ENCODE measurements at places on chromosomes 13 and 19.
A peak's percentile ranks its signal among the peaks of the same experiment; 100 is the strongest.

- DNase-seq = no peak
Measured at GRCh38 chr13:32938314-32938713, 77.9 kb upstream of the KL start.

- DNase-seq = no peak
Measured at GRCh38 chr13:53150568-53150967, 122.0 kb downstream of the OLFM4 start.

DNA sequence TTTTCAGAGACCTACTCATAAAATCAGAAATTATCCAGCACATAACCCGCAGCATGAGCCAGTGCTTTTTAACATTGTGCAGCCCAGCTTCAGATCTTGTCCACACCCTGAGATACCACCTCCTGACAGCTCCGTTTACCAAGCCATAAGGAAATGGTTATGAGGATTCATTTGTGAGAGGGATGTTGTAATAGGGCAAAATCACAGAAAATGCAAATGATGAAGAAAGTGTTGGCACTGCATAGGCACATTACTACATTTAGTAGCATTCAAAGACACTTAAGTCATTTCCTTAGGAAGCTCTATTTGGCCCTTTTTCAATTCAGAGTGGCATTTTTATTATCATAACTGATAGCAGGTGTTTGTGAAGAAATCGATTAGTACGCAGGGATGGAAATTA is 277.5 kb downstream of the DNAJC15 start:
- no peak for DNase-seq

- no peak for DNase-seq
Measured at GRCh38 chr13:51525567-51526167, 58.6 kb upstream of the WDFY2 start.

DNA sequence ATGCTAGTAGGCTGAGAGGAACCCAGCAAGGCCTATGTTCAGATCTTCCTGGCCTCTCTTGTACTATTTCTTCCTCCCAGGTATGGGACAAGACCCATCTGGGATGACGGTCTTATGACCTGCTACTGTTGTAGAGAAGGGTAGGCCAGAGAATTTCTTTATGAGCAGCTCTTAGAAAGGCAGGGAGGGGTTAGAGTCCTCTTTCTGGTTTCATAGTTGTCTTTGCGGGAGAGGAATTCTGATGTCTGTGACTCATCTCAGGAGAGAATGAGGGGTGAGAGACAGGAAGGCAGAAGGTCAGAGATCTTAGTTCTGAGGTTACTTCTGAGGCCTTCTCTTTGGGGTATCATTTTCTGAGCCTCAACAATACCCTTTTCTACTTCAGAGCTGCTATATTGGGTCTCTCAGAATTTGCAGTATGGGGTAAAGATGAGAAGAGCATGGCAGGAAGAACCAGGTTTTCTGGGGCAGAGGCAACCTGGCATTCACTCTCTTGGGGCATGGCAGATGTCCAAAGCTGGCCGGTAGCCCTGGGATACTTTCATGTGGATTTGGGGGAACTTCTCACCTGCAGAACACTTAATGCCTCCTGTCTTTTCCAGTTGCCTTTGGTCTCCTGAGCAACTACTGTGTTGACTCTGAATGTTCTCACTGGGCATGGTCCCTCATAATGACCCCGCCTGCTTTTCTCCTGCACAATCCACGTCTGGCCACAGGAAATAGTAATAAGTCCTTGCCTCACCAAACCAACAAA is 154.4 kb downstream of the GGACT start:
- DNase-seq = no peak

GRCh38 chr19:10642473-10643171 is 11.5 kb upstream of the ILF3 start:
- no peak for DNase-seq

DNA sequence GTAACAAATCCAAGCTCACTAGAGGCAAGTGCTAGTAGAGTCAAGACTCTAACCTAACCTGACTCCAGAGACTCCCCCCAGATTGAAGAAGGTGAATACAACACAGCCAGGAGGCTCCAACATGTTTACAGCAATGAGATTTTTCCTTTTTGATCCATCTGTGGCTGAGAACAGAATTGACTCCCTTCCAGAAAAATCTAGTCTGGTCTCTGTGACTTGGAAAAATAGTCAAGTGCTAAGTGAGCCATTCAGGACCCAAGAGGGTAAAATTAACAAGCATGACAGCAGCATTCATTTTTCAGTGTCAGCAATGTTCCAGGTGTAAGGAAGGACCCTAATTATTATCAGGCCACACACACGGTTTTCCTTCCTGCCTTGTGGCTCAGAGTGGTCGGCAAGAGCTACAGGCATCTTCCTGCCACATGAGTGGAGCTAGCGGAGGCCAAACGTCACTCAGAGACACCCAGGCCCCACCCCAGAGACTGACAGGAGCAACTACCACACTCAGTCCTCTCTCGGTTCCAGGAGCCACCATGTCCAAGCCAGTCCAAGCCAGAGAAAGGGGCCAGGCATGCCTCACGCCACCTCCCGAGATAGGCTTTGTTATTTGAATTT is 395.1 kb downstream of the FOXO1 start:
- DNase-seq = no peak

- no peak for DNase-seq
Measured at GRCh38 chr19:43468354-43469159, 3.1 kb upstream of the LYPD3 start.

- no peak for DNase-seq
Measured at GRCh38 chr13:35143123-35143522, 201.1 kb downstream of the NBEA start.

DNA sequence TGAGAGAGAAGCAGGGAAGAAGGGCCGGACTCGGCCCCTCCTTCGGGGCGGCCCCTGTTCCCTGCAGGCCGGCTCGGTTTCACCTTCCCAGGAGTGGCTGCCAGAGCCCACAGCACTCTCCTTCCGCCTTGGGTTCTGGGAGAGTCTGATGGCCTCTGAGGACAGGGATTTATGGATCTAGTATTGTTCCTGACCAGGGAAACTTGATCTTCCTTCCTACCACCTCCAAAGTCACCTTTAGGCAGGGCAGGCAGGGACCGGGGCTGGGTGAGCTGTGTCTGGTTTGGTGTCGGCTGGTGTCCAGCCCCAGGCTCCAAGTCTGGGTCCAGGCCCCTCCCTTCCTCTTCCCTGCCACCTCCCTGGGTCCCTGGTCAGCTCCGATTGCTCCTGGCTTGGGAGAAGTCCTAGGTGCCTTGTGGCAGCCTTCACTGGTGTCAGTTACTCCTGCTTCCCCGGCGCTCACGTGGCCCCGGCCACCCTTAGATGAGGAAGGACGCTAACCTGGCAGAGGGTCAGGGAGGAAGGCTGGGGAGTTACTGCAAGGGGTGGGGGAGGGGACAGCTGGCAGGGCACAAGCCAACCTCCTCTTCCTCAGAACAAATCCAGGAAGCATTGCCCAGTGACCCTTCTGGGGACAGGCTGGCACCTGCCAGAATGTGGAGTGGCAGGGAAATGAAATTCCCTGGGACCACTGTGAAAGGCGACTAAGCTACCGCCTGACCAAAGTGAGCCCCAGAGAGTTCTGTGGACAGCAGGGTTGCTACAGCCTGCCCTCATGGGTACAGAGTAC is 18.8 kb downstream of the RFX1 start:
- no peak for DNase-seq

DNA sequence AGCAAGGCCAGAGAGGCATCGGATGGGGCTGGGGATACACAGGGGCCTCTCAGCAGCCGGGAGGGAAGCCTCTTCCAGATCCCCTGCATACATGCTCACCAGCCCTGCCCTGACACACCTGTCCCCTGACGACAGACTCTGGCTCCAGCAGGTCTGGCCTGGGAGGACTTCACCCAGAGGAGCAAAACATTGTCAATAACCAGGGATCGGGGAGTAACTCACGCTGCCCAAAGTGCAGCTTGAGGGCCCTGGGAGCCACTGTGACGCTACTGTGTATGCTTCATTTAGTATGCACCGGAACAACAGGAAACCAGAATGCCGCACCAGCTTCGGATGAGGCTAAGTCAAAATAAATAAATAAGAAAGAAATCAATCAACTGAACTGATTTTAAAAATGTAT is 12.4 kb upstream of the CD22 start:
- DNase-seq = no peak

- no peak for DNase-seq
Measured at GRCh38 chr13:55000844-55001243, 1972.2 kb downstream of the OLFM4 start.

- peak; percentile 49 for DNase-seq
Measured at GRCh38 chr13:98521461-98522247, 55.3 kb downstream of the STK24 start.

- DNase-seq = no peak
Measured at GRCh38 chr13:74576420-74576819, 442.2 kb upstream of the KLF12 start.

- peak; percentile 12 for DNase-seq
Measured at GRCh38 chr19:58037927-58038687, 4.3 kb downstream of the ZSCAN1 start.

- DNase-seq = no peak
Measured at GRCh38 chr19:40803857-40804782, 5.1 kb downstream of the EGLN2 start.

GRCh38 chr13:19567820-19568534 is 6.6 kb upstream of the TPTE2 start:
- no peak for DNase-seq

- no peak for DNase-seq
Measured at GRCh38 chr13:64305246-64305645, 2889.6 kb upstream of the PCDH20 start.

- DNase-seq = peak; percentile 35
Measured at GRCh38 chr19:46660551-46661019, 397 bp downstream of the DACT3 start.

DNA sequence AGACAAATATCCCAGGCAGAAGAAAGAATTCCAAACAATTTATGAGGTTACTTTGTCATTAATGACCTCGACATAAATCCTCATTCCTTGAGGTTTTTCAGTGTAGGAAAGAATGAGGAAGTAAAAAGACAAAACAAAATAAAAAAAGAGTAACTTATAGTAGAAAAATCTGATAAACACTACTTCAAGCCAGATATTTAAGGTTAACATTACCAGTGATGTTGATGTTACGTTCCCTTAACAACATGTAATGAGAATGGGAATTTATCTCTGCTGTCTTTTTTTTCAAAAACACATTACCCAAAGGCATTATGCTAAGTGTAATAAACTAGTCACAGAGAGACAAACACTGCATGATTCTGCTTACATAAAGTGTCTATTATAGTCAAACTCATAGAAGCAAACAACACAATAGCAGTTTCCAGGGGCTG is 935.1 kb downstream of the SLITRK1 start:
- no peak for DNase-seq

GRCh38 chr19:30109565-30109964 is 167.5 kb downstream of the URI1 start:
- DNase-seq = no peak
